ENCODE measurements at places on chromosomes 7 and 10.

DNA sequence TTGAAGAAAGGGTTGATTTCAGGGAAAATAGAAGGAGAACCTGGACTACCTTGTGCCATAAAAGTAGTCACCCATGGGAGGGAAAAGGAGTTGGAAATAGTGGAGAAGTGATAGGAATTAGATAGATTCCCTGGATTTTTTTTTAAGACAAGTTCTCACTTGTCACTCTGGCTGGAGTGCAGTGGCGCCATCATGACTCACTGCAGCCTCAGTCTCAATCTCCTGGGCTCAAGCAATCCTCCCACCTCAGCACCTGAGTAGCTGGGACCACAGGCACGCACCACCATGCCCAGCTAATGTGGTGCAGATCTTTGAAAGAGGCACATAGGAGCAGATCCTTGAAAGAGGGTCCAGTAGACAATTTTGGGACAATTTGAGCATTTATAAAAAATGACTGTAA, 9.5 kb upstream of the BLNK start:
- no peak for DNase-seq

DNA sequence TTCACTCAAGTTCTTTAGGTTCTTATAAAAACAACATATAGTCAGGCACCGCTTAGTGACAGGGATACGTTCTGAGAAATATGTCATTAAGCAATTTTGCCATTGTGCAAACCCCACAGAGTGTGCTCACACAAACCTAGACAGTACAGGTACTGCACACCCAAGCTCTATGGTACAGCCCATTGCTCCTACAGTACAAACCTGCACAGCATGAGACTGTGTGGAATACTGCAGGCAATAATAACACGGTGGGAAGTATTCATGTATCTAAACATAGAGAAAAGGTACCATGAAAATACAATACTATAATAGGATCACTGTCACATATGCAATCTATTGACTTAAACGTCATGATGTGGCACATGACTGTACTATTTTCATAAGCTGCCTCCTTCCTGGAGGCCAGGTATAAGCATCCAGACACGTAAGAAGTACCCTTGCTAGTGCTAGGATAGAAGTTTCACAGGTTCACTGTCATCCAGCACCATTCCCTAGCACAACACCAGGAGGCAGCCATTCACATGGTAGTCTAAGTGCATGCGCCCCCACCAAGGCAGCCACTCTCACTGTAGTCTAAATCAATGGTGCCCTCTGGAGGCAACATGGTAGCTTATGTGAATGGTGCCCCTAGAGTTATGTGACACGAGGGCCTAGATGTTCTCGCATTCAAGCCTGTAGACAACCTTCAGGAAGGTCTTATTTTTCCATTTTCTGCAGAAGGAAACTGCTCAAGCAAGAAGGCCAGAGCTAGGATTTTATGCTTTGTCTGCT, 98.5 kb downstream of the ARHGAP22 start:
- DNase-seq = no peak

GRCh38 chr7:159152816-159153215, 8.1 kb upstream of the VIPR2 start:
- DNase-seq = no peak

- no peak for DNase-seq
Observed at GRCh38 chr7:53325061-53325460, 289.6 kb downstream of the POM121L12 start.

DNA sequence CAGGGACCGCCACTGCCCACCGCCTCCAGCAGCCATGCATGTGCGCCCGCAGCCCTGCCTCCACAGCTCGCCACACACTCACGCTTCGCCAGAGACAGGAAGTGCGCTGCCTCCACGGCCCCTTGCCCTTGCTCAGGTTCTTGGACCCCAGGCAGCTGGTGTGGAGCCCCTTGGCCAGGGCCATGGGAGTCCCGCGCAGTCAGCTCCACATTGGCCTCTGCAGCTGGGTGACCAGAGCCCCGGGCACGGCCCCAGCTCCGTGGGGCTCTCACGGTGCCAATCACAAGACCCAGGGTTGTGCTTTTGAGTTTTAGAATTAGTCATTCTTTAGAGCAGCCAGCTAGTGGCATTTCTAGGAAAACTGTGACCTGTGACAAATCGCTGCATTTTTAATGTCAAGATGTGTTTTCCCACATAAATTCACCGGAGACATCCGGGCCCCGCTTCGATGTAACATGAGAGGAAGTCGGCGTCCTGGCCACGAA, 4.3 kb upstream of the UTF1 start:
- no peak for DNase-seq

GRCh38 chr10:114024876-114025610, 18.6 kb upstream of the ADRB1 start:
- no peak for DNase-seq

- no peak for DNase-seq
Observed at GRCh38 chr10:88415533-88416130, 167.5 kb downstream of the RNLS start.
